ENCODE measurements at places on chromosomes 11 and 22.

DNA sequence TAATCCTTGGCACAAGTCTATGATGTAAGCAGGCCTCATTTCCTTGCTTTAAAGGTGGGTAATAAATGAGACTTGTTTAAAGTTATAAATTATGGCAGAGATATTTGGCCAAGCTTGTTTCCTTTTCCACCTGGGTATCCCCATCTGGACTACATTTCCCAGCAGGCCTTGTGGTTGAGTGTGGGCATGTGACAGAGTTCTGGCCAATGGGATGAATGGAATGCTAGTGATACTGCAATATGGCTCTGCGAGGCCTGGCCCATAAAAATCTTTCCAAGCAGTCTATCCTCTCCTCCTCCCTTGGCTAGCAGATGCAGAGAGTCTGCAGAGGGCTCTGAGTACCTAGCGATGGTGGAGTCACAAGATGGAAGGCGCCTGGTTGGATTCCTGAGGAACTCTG is 102.5 kb downstream of the TIMP3 start:
- DNase-seq = no peak

DNA sequence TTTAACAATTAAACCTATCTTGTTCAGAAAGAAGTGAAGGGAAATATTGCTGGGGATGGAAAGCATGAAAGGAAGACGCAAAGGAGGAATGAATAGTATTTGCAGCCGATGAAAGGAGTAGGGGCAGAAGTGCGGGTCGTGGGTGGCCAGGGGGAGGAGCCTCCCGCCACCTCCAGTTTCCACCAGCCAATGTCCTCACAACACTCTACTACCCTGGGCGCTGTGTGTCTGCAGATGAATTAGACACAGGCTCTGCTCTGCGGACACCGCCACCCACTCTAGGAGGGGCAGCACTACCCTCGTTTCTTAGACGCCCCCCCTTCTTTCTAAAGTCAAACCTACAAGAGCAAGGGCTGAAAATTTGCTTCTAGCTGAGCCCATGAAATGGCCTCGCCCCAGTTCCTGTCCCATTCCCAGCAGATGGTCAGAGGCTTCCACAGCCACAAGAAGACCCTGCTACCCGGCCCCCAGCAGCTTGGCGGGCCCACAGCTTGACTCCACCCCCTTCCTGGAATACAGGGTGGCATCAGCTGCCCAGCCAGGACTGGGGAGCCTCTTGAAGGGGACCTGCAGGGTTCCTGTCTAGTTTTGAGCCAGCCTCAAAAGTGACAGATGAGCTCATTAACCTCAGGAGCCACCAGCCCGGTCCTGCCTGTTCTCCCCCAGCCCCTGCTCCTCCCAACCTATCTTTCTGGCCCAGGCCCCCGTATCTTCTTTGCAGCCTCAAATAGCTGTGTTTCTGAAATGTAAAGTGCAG is 268.1 kb downstream of the BUD13 start:
- no peak for DNase-seq

DNA sequence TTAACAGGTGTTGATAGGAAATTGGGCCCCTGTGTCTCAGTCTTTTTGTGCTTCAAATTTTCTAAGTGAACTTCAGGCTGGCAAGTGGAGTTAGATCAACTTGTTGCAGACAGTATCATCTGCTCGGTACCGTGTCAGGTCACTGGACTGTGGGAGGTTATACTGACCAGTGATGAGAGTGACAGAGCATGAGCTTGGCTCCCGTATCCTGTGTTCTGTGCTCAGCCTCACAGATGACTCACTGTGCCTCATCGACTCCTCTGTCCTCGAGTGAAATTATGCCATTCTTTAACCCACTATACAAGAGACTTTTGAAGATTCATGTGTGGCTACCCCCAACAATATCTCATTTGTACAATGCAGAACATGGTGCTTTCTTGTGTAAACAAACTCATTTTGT is 7.9 kb downstream of the GRAP2 start:
- DNase-seq = no peak

DNA sequence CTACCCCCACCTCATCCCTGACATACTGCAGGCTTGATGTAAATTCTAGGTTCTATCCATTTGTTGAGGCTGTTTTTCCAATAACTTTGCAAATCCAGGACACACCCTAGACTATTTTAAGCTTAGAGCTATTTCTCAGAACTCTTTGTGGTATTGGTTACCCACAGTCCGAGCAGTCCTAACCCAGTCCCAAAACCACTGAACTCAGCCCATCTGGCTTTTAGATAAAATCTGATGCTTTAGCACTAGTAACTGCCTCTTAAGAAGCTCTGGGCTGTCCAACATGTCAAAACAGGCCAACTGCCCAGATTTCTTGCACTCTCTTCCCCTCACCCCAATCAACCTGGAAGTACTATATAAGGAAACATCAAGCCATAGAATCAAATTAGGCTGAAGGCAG is 344.4 kb upstream of the CADM1 start:
- DNase-seq = no peak

- DNase-seq = no peak
Observed at GRCh38 chr11:130545449-130546072, 97.1 kb downstream of the ADAMTS15 start.

DNA sequence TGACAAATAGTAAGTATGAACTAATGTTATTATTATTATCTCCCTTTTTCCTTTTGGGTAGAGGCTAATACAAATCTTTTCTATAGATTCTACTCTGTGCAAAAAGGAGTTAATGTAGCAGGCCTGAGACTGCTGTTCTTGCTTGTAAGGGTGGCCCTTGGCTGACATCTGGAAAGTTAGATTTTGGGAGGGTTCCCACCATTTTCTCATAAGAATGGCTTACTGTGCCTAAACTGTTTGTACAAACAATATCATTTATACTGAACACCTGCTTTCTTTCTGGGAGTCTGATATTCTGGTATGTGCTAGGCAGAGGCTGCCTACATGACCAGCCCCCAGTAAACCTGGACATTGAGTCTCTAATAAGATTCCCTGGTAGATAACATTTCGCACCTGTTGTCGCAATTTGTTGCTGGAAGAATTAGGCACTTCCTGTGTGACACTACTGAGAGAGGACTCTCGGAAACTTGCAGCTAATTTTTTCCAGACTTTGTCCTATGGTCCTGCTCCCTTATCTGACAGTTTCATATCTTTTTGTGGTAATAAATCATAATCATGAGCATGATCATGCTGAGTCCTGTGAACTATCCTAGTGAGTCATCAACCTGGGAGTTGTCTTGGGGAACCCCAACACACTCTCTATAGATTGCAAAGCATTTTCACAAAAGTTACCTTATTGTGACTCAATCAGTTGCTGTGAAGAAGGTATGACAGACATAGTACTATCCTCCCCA is 257.7 kb upstream of the CCDC90B start:
- DNase-seq = no peak

DNA sequence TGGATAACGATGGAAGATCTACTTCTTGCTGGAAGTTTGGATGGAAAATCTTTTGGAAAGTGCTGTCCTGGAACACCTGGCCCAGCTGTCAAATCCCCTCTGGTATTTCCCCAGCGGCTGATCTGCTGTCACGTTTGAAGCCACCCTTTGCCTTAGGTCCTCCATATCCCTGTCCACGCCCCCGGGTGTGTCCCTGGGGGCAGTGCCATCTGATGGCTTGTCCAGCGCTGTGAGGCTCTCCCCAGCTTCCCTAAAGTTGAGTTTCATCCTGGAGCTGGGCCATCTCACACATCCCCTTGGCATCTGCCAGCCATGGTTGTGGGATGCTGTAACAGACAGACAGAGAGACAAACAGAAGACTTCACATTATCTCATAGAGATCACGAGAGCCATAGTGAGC is 3.1 kb upstream of the IGLL1 start:
- no peak for DNase-seq
